ENCODE measurements at places on chromosomes 4 and X.

DNA sequence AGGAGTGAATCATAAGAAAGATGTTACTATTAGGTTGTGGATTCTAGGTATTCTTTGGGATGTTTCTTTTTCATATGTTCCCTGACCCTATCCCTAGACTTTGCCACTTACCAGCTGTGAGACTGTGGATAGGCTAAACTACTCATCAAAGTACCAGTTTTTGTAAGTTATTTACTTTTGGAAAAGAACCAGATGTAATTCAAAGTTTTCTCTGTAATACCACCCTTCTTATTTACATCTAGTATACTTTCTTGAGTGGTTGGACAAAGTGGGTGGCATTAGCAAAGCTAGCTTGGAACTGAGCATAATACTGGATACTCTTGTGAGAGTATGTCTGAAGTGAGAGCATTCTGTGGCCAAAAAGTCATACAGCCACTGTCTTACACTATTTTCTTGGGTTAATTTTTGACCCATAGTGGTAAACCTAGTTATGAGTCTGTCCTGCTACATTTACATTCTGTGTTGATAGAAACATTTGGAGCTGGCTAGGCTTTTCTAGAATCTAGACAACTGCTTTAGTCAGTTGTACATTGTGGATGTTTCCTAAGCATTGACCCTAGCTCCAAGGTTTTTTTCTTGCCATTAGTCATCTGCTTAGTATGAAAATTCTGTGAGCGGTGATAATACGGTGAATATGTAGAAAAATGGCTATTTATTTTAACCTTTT lies 41.7 kb downstream of the KDM6A start:
- DNase-seq = peak; percentile 72

DNA sequence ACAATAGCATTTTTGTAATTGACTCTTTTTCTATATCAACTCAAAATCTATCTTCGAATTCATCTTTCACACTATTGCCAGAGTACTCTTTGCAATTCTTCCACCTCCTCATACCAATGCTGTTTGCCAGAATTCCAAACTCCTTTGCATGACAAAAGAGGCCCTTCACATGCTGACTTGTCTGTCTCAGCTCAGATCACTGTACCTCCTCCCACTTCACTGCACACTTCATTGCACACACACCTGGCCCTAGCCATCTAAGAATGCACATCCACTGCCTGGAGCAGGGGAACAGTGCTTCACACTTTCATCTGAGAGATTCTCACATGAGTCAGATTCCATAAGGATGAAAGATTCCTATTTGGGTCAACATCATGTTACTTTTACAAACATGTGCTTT lies 56.5 kb downstream of the PRDM5 start:
- DNase-seq = no peak

DNA sequence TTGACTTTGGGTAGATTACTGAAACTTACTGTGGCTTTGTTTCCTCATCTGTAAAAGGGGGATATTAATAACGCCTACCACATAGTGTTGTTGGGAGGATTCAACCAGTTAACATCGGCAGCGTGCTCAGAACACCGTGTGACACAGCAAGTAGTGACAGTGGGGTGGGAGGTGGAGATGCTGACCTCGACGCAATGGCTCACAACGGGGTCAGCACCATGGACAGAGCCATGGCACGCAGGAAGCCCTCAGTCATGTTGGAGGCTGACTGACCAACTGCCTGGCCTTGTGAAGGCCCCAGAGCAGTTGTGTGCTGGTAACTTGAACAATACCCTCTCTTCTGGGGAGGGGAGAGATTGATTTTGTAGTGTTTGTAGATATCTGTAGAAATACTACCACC lies 93.2 kb downstream of the WFS1 start:
- peak; percentile 33 for DNase-seq

DNA sequence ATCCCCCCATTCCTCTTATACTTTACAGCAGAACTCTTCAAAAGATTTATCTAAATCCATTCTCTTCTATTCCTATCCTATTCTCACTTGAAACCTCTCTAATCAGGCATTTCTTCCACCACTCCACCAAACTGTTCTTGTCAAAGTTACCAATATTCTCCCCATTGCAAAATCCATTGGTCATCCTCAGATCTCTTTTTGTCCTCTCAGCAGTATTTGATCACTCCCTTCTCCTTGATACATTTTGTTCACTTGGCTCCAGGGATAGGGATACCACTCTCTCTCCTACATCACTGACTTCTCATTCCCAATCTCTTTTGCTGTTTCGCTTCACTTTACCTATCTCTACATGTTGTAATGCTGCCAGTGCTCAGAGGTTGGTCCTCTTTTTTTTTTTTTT lies 2.8 kb upstream of the MTMR8 start:
- no peak for DNase-seq

GRCh38 chr4:56311299-56311975 lies 75.9 kb downstream of the AASDH start:
- DNase-seq = no peak

GRCh38 chr4:19230906-19231545 lies 1020.7 kb upstream of the SLIT2 start:
- DNase-seq = no peak

DNA sequence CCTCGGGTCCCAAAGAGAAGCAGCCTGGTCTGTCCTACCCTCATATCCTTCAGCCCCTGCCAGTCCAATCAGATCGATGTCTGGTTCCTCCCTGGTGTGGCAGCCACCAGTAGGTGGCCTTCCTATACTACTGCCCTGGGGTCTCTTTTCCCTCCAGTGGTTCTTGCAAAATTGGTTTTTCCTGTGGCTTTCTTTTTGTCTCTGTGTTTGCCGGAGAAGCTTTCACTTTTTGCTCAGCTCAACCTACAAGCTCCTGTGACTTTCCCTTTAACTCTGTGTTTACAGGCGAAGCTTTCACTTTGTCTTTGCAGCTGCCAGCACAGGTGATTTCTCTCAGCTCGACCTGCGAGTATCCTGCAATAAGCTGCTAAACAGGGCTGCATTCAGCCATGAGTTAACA lies 46.8 kb downstream of the UGT2A3 start:
- DNase-seq = no peak

- DNase-seq = no peak
These were observed 351.9 kb upstream of the FAT1 start for GRCh38 chr4:187075514-187075913.

GRCh38 chr4:183919141-183919540 lies 14.0 kb downstream of the STOX2 start:
- no peak for DNase-seq

DNA sequence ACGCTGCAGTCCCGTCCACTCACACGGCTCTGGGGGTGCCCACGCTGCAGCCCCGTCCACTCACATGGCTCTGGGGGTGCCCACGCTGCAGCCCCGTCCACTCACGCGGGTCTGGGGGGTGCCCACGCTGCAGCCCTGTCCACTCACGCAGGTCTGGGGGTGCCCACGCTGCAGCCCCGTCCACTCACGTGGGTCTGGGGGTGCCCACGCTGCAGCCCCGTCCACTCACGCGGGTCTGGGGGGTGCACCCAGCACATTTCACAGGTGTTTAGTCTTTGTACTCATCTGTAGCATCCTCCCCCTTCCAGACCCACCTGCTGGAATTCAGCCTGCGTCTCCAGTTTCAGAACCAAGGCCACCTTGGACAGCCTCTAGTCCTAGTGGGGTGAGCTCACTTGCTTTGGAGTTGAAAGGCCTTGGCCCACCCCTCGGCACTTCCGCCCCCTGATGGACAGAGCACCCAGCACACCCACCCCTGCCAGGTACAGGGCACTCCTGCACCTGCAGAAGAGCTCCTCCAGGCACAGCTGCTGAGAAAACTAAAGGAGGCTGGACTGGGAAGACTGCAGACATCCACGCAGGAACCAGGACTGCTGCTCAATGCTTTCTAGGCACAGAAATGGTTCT lies 73.0 kb downstream of the ABLIM2 start:
- DNase-seq = no peak
